Chondrocyte (in vitro differentiated cells): ENCODE measurements at places on chromosomes 5 and 9.

GRCh38 chr5:153099328-153099727 lies 391.1 kb upstream of the GRIA1 start:
- DNase-seq: no peak

DNA sequence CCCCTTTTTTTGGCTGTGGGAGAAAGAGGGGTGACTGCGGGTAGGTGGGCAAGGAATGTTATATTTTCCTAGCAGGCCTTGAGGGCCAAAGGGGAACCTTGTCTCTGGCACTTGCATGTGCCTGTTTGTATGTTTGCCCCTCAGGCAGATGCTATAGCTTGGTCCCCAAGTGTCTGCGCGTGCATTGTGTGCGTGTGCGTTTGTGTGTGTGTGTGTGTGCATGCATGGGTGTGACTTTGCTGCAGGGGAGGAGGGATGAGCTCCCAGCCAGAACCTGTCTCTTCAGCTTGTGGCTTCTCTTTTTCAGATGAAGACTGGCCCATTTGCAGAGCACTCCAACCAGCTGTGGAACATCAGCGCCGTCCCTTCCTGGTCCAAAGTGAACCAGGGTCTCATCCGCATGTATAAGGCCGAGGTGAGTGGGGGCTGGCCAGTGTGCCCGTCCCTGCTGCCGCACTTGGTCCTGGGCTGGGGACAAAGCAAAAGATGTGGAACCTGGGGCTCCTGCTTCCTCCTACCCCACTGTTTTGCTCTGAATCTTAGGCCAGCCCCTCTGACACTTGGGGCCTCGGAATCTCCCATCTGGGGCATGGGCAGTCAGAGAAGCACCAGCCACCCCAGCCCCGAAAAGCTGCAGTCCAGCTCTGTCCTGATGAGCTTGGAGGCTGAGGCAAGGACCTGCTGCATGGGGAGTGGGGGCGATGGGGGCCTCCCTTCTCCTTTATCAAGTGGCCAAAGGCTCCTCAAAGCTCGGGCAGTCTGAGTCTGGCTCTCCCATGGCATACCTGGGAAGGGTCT lies 31.1 kb downstream of the PTPA start:
- DNase-seq: no peak

DNA sequence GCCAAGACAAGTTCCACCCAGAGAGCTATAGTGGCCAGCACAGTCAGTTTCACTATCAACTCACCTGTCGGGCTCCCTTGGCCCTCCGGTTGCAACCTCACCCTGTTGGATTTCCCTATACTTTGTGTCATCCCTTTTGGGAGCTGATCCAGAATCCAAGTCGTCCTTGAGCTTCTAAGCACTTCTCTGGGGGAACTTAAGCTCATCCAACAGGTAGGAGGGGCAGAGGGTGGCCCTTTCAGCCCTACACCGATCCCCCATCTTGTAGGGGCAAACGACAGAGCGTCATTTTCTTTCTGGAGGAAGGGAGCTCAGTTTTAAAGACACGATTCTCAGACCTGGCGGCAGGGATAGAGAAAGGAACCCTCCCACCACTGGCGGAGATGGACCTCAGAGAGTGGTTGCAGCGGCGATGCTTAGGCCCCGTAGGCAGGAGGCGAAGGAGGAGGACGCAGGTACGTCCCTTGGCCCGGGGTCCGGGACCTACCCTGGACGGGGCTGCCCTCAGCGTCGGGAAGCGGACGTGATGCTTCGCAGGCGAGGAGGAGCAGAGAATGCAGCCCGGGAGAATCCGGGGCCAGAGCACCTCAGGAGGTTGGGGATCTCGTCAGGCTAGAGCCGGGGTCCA lies 519 bp downstream of the ZER1 start:
- no peak for DNase-seq

GRCh38 chr9:94945197-94946144 lies 219.0 kb downstream of the AOPEP start:
- DNase-seq: no peak

DNA sequence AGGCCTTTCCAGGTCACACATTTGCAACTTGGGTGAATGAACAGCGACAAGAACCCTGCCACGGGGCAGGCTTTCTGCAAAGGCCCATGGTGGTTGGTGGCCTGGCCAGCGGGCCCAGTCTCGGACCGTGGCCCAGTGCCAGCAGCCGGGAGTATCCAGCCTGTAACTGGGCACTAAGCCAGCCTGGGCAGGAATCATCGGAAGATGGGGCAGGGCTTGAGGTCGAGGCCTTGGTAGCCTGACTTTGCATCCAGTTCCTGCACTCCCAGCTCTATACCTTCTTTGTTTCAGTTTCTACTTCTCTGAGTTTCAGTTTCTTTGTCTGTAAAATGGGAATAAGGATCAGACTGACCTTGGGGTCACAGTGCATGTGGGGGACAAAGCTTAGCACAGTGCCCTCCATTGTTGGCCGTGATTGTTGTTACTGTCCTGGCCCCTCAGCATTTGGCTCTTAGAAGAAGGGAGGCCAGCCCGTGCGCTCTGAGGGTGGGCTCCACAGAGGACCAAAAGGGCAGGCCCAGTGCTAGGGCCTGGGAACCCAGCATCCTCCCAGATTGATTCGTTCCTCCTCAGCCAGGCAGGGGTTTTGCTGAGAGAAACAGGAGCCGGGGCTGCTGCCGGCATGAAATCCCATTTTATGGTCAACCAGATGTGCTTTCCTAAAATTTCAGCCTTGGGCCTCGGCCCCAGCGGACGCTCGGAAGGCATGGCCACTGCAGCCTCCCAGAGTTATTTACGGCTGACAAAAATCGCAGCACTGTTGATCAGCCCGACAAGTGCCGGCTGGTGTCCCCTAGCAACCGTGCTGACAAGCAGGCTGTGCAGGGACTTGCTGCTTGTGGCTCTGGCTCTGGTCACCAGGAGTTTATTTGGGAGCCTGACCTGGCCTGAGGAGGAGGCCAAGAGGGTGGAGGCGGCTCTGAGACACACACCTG lies 43.6 kb downstream of the JADE2 start:
- DNase-seq: no peak

- DNase-seq: no peak
Observed at GRCh38 chr5:96134886-96135285, 173.2 kb upstream of the ELL2 start.

- no peak for DNase-seq
Observed at GRCh38 chr5:71460693-71461092, 5.2 kb downstream of the BDP1 start.

GRCh38 chr5:80654054-80654390 lies 430 bp upstream of the MSH3 start:
- no peak for DNase-seq

GRCh38 chr5:26813235-26813634 lies 225.2 kb downstream of the CDH9 start:
- DNase-seq: no peak

GRCh38 chr5:2149195-2149539 lies 266.4 kb upstream of the IRX4 start:
- DNase-seq: no peak

- DNase-seq: no peak
Observed at GRCh38 chr5:135974021-135974600, 19.3 kb upstream of the LECT2 start.

DNA sequence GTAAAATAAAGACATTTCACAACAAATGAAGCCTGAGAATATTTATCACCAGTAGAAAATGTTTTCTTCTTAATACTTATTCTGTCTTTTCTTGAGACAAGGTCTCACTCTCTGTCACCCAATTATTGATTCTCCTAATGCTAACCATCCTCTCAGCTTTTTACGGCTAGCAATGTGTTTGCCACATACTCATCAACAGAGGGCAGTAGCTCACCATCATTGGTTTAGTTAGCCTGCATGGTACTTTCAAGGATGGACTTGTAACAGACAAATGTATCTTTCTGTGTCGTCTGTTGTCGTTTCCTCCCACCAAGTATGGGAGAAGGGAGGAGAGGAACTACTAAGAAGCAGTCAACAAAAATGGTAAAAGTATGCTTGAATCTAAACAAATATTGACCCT lies 5.9 kb upstream of the ACO1 start:
- DNase-seq: no peak

GRCh38 chr9:126532951-126533925 lies 80.5 kb upstream of the LMX1B start:
- DNase-seq: peak; percentile 43

DNA sequence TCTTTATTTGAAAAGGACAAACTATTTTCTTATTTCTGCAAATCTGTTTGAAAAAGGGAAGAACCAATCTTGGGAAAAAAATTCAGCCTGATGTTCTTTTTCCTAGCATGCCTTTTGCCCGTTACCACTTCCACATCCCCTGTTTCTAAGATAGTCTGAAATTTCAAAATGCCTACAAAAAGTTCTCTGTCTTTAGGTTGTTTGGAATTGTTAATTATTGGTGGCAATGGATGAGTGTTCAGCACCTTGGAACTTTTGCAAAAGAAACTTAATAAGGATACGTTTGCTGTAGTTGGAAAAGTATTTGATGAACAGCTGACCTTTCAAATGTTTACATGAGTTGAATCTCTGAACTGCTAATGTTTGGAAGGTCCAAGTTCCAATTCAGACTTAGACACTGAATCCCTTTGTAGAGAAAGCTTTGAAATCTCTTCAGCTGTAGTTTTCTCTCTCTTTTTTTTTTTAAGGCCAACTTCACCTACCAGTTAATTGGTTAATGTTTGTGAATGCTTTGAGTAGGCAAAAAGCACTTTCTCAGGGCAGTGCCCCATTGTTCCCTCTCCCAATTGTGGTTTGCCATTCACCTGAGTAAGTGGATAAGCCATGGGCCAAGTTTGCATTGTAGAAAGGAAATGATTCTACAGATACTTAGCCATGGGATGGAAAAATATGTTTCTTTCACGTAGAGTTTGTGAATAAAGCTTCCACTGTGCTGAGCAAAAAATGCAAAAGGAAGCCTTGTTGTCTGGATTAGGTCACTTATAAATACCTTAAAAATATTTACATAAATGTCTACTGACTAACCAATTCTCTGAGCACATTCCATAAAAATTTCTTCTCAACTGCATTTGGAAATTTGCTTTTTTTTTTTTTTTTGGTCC lies 156.4 kb upstream of the ELL2 start:
- DNase-seq: no peak

GRCh38 chr9:137278721-137279711 lies 1.5 kb downstream of the TOR4A start:
- peak; percentile 92 for DNase-seq

- DNase-seq: no peak
Observed at GRCh38 chr5:160209917-160210316, 19.4 kb upstream of the FABP6 start.

GRCh38 chr5:77560677-77561263 lies 68.7 kb upstream of the WDR41 start:
- no peak for DNase-seq

DNA sequence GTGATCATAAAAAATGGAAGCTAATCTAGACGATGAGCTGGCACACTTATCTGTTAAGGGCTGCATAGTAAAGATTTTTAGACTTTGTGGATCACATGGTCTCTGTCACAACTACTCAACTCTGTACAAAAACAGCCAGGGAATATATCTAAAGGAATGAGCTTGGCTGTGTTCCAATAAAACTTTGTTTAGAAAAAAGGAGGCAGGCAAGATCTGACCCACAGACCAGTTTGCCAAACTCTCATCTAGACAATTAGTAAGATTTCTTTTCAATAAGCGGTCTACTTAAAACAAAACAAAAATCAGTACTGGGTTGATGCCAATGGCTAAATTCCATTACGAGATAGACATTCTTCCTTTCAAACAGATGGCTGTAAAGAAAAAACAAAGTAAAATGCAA lies 53.0 kb upstream of the RETREG1 start:
- DNase-seq: no peak

DNA sequence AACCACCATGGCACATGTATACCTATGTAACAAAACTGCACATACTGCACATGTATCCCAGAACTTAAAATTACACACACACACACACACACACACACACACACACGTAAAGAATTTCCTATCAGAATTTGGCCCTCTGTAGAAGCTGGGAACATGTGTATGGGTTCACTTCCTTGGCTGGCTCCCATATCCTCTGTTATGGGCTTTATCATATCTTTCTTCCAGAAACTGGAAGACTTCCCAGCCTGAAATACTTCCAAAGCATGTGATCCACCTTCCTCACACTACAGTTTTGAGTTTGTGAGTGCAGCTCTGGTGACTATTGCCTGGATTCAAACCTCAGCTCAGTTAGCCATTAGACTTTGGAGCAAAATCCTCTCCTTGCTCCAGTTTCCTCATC lies 78.6 kb upstream of the GDNF start:
- no peak for DNase-seq

- no peak for DNase-seq
Observed at GRCh38 chr5:44774279-44774880, 34.4 kb upstream of the MRPS30 start.

DNA sequence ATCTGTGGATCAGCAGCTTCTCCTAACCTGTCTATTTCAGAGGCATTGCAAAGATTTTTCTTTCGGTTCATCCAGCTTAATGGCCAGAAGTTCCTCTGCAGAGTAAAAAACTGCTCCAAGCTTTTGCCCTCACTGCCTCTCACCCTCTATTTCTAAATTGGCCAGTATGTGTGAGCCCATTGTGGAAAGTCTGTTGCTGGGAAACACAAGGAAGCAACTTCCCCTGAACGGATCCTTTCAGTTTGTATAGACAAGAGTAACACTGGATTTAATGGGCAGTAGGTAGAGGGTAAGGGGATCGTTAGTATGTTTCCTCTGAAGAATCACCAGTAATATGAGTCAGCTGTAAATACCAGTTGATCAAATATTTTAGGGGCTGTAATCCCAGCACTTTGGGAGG lies 7.2 kb downstream of the THBS4 start:
- no peak for DNase-seq

DNA sequence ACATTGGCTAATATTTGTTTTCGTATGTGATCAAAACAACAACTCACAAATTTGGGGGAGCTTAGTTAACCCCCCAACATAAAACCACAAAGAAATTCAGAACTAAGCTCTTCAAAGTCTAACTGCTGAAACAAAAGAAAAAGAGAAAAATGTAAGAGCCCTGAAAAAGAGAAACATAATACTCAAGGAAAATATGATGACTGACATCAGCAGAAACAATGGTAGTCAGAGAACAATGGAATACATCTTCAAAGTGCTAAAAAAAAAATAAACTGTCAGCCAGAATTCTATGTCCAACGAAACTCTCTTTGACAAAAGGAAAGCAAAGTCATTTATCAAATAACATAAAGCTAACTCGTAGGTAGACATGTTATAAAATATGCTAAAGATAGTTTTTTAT lies 566.3 kb upstream of the GRAMD2B start:
- DNase-seq: no peak

DNA sequence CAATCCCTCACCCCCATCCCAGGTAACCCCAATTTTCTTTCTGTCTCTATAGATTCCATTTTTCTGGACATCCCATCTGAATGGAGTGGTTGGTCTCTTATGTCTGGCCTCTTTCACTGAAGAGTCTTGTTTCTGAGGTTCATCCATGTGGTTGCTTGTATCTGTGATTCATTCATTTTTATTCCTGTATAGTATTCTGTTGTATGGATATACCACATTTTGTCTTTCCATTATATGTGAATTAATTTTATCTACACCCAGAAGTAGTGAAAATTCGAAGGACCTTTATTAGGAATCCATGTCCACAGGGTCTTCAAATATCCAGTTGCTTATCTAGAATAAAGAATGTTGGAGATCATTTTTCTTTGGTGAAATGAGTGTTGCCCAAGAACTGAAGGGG lies 207.6 kb upstream of the MSX2 start:
- no peak for DNase-seq

- no peak for DNase-seq
Observed at GRCh38 chr5:139422307-139422893, 16.9 kb downstream of the DNAJC18 start.

GRCh38 chr9:73162987-73163768 lies 11.5 kb downstream of the ANXA1 start:
- no peak for DNase-seq

- no peak for DNase-seq
Observed at GRCh38 chr5:14431534-14431933, 150.1 kb upstream of the OTULINL start.

GRCh38 chr9:8237096-8237495 lies 437.5 kb upstream of the DMAC1 start:
- DNase-seq: no peak
